ENCODE measurements at places on chromosomes 5 and 9.

GRCh38 chr9:24073007-24073592 lies 247.1 kb upstream of the ELAVL2 start:
- no peak for DNase-seq

DNA sequence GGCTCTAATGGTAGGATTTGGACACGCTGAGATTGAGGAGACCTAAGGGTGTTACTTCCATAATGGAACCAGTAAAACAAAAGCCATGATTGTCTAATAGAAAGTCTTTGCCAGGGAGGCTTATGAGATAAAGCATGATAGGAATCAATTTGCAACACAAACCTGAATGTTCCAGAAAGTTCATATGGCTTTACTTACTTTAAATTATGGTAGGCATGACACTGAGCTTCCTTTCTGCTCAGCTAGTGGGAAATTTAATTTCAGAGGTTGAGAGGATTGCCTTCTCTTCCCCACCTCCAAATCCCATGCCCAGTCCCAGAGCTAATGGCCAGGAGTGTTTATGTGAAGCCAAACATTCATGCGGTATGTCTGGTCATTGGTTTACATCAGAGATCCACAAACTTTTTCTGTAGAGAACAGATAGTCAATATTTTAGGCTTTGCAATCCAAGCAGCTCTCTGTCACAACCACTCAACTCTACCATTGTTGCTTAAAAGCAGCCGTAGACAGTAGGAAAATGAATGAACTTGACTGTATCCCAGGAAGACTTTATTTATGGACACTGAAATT lies 114.5 kb downstream of the UGCG start:
- no peak for DNase-seq

- DNase-seq: no peak
Observed at GRCh38 chr5:173538018-173538417, 78.4 kb downstream of the BOD1 start.

- no peak for DNase-seq
Observed at GRCh38 chr5:132474881-132475496, 15.6 kb downstream of the IRF1 start.

Data from cardiac fibroblast (primary cell).